ENCODE measurements at places on chromosomes 6 and 20. TPM values are rescaled to one million over a fixed set of nuclear protein-coding genes. Genes with fewer than 3 reads are reported as not detected.

GRCh38 chr6:30613251-30614043 is 3.6 kb downstream of the PPP1R10 start:
- no peaks in the 10 kb centered on the region for H3K27me3 ChIP-seq
- H3K4me1 ChIP-seq, result peaks cover 57% of the 10 kb centered on the region
- peak; percentile 60 for DNase-seq
- H3K4me3 ChIP-seq, result no peak overlapping the region
- H3K36me3 ChIP-seq, result peaks cover 45% of the 10 kb centered on the region

ADGRB3 gene
- total RNA-seq, result not detected

COQ3 gene
- 3.5 TPM for total RNA-seq

- no peak for DNase-seq
- no peaks in the 10 kb centered on the region for H3K4me1 ChIP-seq
- H3K27ac ChIP-seq, result no peak overlapping the region
- no peak overlapping the region for H3K4me3 ChIP-seq
- no peaks in the 10 kb centered on the region for H3K36me3 ChIP-seq
Observed at GRCh38 chr6:20791074-20791473, 256.8 kb downstream of the CDKAL1 start.

DNA sequence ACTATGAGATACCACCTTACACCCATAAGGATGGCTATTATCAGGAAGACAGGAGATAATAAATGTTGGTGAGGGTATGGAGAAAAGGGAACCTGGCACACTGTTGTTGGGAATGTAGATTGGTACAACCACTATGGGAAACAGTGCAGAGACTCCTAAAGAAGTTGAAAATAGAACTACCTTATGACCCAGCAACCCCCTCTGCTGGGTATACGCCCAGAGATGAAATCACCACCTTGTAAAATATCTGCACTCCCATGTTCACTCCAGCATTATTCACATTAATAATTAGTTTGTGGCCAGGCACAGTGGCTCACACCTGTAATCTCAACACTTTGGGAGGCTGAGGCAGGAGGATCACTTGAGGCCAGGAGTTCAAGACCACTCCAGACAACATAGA is 26.8 kb downstream of the ZBTB9 start:
- H3K4me1 ChIP-seq, result no peaks in the 10 kb centered on the region
- DNase-seq, result no peak
- H3K36me3 ChIP-seq, result no peaks in the 10 kb centered on the region
- H3K27me3 ChIP-seq, result peaks cover 4% of the 10 kb centered on the region
- H3K27ac ChIP-seq, result no peak overlapping the region

DNA sequence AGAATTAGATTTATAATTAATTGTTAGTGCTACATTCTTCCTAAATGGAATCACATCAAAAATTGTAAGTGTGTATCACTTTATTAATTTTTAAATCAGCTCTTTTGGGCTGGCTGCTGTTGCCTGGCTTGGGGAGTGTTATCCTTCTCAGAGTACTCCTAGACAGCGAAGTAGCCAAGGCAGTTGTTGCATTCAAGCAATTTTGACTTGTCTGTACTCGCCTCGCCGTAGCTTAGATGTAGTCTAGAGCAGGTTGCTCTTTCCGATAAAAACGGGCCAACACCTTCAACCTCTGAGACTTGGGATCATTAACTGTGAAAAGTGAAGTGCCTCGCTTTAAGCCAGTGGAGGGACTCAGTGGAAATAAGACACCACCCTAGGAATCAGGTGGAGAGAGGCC is 151.3 kb downstream of the FARS2 start:
- no peak for DNase-seq
- no peak overlapping the region for H3K27ac ChIP-seq
- H3K36me3 ChIP-seq, result no peaks in the 10 kb centered on the region

GRCh38 chr20:38221119-38221589 is 39.4 kb downstream of the KIAA1755 start:
- no peaks in the 10 kb centered on the region for H3K27me3 ChIP-seq
- peaks cover 27% of the 10 kb centered on the region for H3K4me1 ChIP-seq
- DNase-seq, result peak; percentile 96
- H3K36me3 ChIP-seq, result no peaks in the 10 kb centered on the region
- no peak overlapping the region for H3K27ac ChIP-seq

DNA sequence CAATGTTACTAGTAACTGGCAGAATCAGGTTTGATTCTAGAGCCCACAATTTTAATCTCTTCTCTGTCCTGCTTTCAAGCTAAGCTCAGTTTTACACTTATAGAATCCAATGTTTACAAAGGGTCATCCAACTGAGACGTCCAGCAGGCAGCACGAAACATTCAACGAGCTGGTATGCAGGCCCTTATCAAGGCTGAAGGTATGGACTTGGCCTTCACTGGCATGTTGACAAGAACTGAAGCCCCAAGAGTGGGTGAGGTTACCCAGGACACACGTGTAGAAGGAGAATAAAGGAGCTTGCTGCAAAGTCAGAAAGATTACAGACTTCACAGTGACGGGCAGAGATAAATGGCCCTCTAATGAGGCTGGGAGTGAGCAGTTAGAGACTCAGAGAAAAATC is 187.4 kb downstream of the KIF16B start:
- H3K4me3 ChIP-seq, result no peak overlapping the region
- no peak overlapping the region for H3K27ac ChIP-seq
- H3K36me3 ChIP-seq, result no peaks in the 10 kb centered on the region
- H3K27me3 ChIP-seq, result no peaks in the 10 kb centered on the region
- H3K4me1 ChIP-seq, result no peaks in the 10 kb centered on the region
- DNase-seq, result no peak

DLL1 gene
- total RNA-seq, result 0.36 TPM

GPX5 gene
- total RNA-seq, result not detected

- no peak overlapping the region for H3K27ac ChIP-seq
- no peak for DNase-seq
- H3K27me3 ChIP-seq, result no peaks in the 10 kb centered on the region
- no peak overlapping the region for H3K4me3 ChIP-seq
- H3K36me3 ChIP-seq, result peaks cover 5% of the 10 kb centered on the region
Observed at GRCh38 chr6:70586114-70586513, 19.4 kb downstream of the SDHAF4 start.

DNA sequence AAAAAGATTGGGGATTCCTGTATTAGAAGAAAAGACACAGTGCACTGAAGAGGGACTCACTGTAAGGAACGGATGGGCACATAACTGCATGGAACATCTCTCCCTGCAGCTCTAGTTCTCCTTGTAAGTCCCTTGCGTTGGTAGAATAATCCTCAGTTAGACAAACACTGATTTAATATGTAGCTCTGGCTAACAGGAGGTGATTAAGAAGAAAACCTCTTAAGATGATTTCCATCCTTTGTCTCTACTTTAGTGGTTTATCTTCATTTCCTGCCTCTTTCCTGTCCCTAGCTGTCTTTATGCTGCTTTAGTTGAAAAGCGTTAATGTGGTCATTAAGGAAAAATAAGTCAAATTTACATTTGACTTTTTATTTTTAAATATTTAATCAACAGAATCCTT is 86.6 kb downstream of the SLC16A10 start:
- peaks cover 12% of the 10 kb centered on the region for H3K27me3 ChIP-seq
- no peak for DNase-seq
- H3K4me3 ChIP-seq, result no peak overlapping the region
- no peaks in the 10 kb centered on the region for H3K4me1 ChIP-seq
- no peaks in the 10 kb centered on the region for H3K36me3 ChIP-seq

RNF39 gene
- not detected for total RNA-seq

- no peak overlapping the region for H3K4me3 ChIP-seq
- DNase-seq, result peak; percentile 88
- peaks cover 13% of the 10 kb centered on the region for H3K4me1 ChIP-seq
- no peak overlapping the region for H3K27ac ChIP-seq
Observed at GRCh38 chr20:51494241-51495110, 48.0 kb downstream of the NFATC2 start.

Measured in osteoblast (primary cell).